Adipose tissue (tissue), 3 donors: ENCODE measurements at places on chromosomes 3 and 15. TPM values are rescaled to one million over a fixed set of nuclear protein-coding genes. Genes with fewer than 3 reads are reported as not detected.

The GOLGA6L7 gene
- polyA plus RNA-seq: not detected

The CLEC3B gene
- polyA plus RNA-seq: 97.2 TPM

The TNNC1 gene
- polyA plus RNA-seq: 1.1 TPM

The FBLN2 gene
- polyA plus RNA-seq: 147 TPM

The GABRA5 gene
- not detected for polyA plus RNA-seq
